GM13976 (cell line): ENCODE measurements at places on chromosomes 5 and 9.

- DNase-seq: peak; percentile 40
Observed at GRCh38 chr5:36875051-36875789, 1.3 kb upstream of the NIPBL start.

DNA sequence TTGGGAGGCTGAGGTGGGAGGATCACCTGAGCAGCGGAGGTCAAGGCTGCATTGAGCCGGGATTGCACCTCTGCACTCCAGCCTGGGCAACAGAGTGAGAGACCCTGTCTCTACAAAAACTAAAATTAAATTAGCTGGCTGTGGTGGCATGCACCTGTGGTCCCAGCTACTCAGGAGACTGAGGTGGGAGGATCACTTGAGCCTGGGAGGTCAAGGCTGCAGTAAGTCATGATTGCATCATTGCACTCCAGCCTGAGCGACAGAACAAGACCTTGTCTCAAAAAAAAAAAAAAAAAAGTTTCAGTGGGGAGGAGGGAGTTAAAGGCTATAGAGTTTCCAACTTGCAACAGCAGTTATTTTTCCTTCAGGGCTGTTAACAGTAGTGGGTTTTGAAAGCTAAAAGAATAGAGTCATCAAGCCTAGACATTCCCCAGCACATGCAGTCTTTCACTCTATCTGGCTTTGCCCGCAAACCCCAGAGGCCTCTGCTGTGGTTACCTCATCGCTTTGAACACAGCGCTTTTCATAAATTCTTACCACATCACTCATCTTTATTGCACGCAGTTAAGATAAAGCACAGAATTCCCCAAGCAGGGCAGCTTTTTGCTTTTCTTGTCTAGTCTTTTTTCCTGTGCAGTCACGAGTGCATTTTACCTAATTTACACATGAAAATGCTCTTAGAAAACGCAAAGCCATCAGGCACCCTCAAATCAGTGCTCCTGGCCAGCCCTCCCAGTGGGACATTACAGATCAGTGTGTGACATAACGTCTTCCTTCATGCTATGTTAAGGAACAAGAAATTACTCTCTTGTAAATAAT, 8.7 kb upstream of the SLC2A8 start:
- DNase-seq: peak; percentile 73

DNA sequence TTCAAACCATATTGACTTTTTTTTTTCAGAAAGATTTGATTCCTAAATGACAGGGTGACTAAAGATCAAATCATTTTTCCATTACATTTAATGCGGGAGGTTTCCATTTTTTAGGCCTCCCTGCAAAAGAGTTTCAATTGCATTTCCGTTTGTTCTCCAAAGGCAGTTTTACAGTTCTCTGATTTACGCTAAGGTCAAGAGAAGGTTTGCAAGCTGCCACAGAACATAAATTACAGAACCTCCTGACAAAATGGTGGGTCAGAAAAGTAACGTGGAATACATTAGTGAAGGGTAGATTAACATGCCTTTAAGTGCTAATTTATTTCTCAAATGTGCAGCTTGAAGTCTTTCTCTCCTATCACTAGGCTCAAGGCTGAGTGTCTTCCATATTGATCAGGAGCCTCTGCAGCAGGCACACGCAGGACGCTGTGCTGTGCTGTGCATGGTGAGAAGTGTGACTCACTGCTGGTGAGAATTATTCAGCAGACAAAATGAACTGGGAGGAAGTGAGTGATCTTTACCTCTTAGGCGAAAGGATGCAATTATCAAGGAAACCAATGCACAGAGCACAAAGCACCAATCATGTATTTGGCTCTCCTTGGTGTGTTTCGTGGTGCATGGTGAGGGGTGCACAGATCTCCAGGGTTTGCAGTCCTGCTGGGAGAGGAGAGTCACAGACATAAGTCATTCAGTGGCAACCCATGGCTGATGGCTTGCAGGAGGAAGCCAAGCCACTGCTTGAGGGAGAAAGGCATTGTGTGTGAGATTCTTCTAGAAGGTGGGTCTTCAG, 136.3 kb downstream of the TENT4A start:
- no peak for DNase-seq

DNA sequence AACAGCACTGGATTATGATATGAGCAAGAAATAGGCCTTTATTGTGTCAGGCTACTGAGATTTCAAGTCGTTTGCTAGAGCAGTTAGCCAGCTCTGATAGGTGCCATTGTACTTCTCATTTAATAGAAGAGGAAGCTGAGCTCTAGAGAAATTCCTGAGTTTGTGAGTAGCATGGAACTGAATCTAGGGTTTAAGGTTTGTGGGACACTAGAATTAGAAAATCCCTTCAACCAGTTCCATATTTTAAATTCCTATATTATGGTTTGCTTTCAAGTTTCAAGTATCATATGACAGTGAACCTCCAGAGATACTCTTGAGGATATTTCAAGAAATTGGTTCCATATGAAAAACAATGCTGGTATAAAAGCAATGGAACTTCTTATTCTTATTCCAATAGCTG, 87.6 kb downstream of the ANKRD55 start:
- DNase-seq: no peak
